ENCODE measurements at places on chromosomes 16 and 17.

DNA sequence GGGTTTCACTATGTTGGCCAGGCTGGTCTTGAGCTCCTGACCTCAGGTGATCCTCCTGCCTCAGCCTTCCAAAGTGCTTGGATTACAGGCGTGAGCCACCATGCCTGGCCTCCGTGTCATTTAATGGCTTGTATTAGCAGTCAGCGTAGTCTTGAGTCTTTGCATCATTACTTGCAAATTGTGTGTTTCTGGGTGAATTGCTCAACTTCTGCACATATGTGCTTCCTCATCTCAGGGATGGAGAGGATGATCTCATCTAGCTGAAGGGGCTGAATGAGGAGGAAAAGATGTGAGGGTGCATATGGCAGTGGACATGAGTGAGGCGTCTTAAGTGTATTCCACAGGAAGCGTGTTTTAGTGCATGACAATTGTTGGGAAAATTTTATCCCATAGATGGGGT is 155.8 kb downstream of the SNX29 start:
- DNase-seq, result peak; percentile 85

DNA sequence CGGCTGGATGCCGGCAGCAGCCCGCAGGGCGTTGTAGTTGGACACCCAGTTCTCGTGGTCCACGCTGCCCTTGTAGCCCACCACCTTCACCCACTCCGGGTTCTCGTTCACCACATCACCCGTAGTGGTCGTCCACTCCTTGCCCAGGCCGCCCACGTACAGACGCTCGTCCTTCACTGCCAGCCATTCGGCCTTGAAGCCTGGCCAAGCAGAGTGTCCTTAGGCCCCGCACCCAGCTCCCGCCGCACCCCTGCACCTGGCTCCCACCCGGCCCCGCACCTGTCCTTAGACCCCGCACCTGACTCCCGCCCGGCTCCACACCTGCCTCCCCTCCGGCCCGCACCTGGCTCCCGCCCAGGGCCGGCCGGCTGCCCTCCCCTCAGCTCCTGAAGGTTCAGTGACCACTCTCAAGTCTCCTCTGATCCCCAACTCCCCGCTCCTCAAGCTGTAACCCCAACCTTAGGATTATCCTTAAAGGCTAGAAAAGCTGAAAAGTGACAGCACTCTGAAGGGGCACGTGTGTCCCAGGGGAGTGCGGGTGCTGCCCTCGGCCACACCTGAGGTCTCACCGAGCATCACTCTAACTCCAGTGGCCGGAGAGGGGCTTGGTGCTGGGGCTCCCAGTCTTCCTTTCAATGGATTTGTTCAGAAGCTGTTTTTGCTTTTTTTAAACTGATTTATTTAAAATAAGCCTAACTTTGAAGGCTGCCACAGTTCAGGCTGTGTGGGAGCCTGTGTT is 14.4 kb downstream of the CANT1 start:
- DNase-seq, result no peak

DNA sequence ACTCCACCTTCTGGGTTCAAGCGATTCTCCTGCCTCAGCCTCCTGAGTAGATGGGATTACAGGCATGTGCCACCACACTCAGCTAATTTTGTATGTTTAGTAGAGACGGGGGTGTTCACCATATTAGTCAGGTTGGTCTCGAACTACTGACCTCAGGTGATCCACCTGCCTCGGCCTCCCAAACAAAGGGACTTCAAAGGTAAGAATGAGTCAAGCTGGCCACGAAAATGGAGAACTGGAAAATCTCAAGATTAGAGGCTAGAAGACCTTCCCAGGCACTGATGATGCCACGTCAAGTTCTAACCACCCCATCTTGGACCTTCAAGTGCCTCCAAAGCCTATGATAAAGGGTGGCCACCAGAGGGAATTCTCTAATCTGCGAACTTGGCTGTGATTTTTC is 1.3 kb upstream of the CCL15 start:
- DNase-seq, result no peak

- DNase-seq, result no peak
Measured at GRCh38 chr16:67674851-67675578, 8.4 kb downstream of the C16orf86 start.

GRCh38 chr16:31131841-31132271 is 3.7 kb downstream of the PRSS8 start:
- no peak for DNase-seq

GRCh38 chr17:79382313-79382712 is 228.5 kb downstream of the RBFOX3 start:
- DNase-seq, result no peak

DNA sequence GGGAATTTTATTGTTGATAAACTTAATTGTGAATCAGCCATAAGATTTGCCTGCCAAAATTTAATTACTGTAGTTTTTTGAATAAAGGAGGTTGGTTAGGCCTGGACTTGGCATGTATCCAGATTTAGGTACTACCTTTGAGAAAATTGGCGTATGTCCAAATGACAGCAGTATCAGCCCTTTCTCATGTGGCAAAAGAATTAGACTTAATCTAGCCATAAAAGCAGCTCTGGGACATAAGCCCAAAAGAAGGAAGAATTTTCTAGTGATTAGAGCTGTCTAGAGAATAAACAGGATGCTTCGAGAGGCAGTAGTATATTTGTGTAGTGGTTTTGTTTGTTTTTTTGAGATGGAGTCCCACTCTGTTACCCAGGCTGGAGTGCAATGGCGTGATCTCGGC is 27.7 kb downstream of the PPM1E start:
- no peak for DNase-seq

- DNase-seq, result no peak
Measured at GRCh38 chr16:11383481-11384183, 38.4 kb downstream of the RMI2 start.

GRCh38 chr17:34826332-34826731 is 134.9 kb downstream of the CCT6B start:
- DNase-seq, result no peak

- no peak for DNase-seq
Measured at GRCh38 chr17:48081858-48082257, 19.4 kb downstream of the CBX1 start.

DNA sequence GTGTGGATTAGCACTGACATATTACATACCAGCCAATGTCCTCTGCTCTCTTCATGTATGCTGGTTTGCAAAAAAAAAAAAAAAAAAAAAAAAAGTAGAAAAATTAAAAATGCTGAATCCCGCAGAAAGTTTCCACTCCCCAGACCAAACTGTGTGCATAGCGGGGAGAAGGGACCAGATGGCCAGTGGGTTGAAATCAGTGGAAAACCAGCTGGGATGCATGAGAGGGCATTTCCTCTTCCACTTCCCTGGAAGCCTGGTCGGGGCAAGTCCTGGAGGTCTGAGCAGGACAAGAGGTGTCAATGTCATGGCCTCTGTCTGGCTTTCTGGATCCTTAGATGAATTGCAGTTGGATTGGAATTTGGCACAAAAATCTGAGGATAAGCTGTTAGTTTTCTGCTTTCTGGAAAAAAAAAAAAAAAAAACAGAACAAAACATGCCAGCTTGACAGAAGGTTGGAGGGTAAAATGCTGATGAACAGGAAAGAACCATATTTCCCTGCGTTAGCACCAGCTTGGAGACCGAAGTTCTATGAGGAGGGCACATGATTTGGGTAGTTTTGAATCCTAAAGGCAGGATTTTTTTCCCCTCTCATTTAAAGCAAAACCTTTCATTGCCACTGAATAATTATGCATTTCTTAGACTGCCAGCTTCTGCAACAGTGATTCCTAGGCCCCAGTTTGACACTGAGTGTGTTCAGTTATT is 941.5 kb upstream of the EEF2KMT start:
- no peak for DNase-seq

- no peak for DNase-seq
Measured at GRCh38 chr16:55529018-55529417, 20.1 kb downstream of the LPCAT2 start.

DNA sequence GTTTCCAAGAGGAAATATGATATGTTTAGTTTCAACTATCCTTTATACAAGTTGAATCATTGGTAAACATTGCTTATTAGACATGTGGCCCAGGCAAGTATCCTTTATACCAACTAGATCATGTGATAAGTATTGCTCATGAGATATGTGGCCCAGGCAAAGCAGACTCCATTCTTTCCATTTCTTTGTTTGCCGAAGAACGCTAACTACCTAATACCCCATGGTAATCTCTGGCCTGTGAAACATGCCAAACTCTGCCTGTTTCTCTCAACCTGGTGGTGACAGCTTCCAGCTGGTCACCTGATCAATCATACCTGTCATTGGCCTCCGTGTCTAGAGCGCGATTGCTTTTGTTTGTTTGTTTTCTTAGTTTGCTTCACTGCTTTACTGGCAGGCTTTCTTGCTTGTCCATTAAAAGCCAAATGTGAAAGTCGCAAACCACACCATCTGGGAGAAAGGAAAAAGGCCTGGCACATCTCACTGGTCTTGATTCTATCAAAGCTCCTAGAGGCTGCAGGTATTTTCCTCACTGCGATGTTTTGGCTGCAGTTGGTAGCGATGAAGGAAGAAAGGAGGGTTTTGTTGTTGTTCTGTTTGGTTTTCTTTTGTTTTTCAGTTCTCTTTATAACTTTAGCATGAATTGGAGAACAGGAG is 686.2 kb downstream of the KCNJ2 start:
- no peak for DNase-seq

GRCh38 chr16:80993307-80993706 is 13.4 kb downstream of the CMC2 start:
- no peak for DNase-seq

DNA sequence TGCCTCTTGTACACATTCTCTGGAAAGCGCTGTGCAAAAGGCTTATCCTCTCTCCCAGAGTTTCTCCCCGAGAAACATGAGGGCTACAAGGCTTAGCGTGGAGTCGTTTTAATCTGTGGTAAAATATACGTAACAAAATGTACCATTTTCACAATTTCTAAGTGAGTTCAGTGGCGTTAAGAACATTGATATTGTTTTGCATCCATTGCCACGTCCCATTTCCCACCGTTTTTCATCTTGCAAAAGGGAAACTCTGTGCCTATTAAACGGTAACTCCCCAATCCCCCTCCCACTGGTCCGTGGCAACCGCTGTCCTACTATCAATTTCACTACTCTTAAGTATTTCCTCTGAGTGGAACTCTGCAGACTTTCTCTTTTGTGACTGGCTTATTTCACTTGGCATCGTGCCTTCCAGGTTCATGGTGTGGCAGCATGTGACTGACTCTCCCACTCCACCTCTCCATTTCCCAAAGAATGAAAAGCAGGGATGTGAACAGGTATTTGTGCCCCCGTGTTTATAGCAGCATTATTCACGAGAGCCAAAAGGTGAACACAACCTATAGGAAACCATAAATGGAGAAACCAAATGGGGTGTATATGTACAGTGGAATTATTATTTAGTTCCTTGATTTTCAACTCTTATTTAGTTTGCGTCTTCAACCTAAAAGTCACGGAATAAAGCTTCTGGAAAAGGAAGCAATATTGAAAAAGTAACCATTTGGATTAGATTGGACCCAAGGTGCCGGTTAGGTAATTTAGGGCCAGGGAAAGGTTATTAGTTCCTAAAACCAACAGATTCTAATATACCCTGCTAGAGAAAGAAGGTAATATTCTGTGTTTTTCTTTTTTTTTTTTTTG is 1.1 kb upstream of the USP32 start:
- peak; percentile 81 for DNase-seq

DNA sequence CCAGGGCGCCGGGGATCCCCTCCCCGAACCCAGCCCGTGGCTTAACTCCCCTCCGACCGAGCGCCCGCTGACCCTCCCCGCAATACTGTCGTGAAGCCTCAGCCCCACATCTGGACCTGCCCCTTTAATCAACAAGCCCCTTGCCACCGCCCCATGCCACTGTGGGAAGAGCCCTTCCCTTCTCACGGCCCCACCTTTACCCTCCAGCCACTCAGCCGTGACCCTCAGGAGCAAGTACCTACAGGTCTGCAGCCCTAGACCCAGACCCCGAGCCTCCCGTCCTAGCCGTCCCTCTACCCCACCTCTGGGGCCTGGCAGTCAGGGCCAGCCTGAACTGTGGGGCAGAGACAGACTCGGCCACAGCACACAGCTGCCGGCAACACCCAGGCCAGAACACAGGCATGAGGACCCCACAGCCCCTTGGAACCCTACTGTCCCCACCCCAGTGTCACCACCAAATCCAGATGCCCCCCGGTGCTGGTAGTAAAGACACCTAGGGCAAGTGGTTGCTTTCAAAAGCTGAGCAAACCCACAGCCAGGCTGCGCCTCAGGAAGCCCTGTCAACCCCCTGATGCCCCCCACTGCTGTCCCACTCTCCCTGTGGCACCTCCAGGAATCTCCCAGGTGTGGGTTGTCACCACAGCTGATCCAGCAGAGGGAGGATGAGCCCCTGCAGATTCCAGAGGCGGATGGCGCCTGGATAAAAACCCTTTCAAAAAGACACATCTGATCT is 1.4 kb downstream of the NXPH3 start:
- no peak for DNase-seq

DNA sequence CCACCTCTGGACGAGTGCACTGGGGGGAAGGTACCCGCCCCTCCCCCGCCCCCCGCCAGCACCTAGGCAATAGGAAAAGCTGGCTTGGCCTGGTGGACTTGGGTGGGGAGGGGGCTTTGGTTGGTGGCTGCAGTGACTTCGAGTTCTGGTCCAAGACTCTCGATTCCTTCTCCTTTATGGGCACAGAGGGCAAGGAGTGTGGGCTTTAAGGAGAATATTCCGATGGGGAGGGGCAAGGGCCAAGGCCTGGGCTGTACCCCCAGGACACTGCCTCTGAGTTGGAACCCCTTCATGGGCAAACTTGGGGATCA is 409 bp downstream of the ACSF2 start:
- no peak for DNase-seq

DNA sequence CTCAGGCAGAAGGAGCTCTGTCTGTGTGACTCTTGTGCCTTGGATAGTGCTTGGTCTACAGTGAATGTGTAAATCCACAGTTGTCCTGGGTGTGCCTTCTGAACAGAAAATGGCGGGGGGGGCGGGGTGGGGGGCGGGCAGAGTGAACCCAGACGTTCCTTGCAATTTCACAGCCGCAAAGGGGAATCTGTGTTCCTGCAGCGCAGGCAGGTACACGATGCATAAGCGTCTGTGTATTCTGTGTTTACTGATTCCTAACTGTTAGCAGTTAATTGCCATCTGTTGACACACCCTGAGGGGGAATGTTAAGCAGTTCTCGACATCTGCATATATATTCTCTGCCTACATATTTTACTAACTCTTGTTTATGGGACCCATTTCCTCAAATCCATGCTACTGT is 123.5 kb upstream of the ZFHX3 start:
- no peak for DNase-seq

GRCh38 chr16:68131813-68132706 is 46.9 kb downstream of the NFATC3 start:
- DNase-seq, result peak; percentile 36

- DNase-seq, result no peak
Measured at GRCh38 chr16:23080747-23081146, 68.5 kb downstream of the USP31 start.

DNA sequence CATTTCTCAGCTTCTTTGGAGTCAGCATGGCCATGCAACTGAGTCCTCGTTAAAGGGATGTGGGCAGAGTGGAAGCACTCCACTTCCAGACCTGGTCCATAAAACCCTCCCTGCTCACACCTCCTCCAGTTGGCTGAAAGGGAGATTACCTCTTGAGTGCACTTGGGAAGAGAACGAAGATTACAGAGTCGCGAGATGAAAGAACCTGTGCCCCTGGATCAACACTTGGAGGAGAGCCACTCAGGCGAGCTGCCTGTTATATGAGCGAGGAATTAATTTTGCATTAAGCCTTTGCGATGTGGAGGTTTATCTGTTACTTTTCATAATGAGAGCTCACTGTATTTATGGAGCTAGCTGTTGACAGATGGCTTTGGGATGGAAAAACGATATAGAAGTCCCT is 147.9 kb downstream of the MAF start:
- no peak for DNase-seq

All from MV-4-11 (cell line).